ENCODE measurements at places on chromosomes 3 and 15. TPM values are rescaled to one million over a fixed set of nuclear protein-coding genes. Genes with fewer than 3 reads are reported as not detected.

KCNAB1 gene
- total RNA-seq, result 4.9 TPM

- no peak for DNase-seq
Measured at GRCh38 chr3:122660297-122660974, 20.2 kb upstream of the PARP14 start.

HAUS2 gene
- total RNA-seq, result 33.5 TPM

DNA sequence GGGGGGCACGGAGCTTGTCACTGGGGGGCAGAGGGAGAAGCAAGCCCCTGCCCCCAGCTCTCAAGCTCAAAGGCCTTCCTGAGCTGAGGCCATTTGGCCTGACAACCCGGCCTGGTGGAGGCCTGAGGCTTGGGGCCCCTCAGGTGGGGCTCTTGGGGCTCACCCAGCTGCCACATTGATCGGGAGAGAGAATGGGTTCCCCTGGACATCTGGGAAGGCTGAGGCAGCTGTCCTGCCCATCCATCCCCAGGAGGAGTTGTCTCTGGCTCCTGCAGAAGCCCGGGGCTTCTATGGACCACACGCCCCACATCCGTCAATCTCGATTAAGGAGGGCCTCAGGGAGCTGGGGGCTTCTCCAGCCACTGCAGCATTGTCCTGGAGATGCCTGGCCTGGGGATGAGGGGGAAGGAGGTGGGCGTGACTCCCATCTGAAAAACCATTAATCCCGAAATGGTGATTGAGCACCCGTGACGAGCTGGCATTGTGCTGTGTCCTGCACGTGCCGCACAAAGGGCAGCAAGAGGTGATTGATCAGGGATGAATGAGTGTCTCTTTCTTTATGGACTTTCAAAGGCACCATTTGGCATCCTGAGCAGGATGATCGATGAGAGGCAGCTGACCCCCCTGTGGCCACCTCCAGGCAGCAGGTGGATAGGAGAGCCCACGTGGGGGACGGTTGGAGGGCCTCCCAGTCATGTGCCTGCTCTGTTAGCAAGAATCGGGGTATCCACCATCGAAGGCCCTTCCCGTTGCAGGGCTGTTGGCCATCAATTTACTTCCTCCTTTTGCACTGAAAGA is 17.2 kb upstream of the CRABP1 start:
- DNase-seq, result no peak

- DNase-seq, result no peak
Measured at GRCh38 chr3:60304112-60304511, 947.1 kb downstream of the FHIT start.

DNA sequence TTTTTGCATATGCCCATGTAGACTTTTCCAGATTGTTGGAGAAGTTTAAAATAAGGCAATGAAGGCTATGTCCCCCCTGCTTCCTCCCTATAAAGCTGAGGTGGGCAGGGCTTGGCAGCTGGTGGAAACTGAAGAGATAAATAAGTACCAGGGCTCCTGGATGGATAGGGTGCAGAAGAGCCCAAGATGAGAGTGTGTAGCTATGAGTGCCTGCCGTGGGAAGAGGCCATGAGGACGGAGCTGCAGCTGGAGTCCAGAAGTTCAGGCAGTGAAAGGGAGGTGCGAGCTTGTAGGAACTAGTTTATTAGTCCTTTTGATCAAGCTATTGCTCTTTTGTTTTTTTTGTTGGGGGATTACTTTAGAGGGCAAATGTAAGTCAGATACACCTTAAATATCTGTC is 52.4 kb downstream of the PHLDB2 start:
- no peak for DNase-seq

GRCh38 chr3:44104668-44105321 is 136.9 kb upstream of the TOPAZ1 start:
- DNase-seq, result no peak

GRCh38 chr3:57983734-57984518 is 24.3 kb upstream of the FLNB start:
- DNase-seq, result no peak

KLF15 gene
- total RNA-seq, result 1.6 TPM

CD47 gene
- total RNA-seq, result 155 TPM

DNA sequence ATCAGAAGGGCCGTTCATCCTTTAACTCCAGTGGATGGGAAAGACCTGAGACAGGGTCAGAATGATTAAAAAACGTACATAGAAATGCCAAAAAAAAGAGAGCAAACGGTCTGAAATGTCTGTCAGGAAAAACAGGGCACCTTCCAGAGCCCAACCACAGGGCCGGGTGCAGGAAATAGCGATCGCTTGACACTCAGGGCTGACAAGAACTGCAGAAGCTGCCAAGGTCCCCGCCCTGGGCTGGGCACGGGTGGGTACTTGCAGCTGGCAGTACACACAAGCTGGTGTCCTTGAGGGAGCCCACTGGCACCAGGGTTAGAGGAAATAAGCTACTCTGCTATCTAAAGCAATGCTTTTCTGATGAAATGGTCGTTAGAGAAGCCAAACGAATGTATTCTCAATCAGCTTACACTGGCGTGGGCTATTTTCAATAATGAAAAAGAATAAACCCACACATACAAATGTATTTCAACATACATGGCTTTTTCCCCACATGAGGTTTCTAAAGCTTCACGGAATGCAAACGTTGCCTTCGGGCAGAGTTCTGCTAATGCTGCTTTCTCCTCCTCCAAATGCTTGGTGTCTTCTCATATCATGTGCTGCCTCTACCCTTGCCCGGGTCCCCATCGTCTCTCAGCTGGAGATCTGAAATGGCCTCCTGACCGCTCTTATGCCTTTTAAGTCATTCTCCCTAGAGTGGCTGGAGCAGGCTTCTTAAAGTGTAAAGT is 15.6 kb downstream of the FRMD4B start:
- no peak for DNase-seq

DNA sequence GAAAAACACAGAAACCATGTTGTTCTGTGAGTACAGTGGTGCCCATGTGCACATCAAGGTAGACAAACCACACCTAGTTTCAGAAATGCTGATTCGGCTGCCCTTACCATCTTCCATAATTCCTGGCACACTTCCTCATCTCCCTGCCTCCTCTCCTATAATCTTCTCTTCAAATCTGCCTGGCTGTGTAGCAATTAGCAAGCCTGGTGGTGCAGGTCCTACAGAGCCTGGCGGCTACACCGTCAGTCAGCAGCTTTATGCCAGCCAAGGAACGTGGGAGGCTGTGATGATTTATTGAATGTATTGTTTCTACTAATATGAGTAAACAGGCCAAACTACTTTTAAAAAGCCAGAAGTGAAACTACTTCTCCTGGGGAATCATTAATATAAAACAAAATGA is 106.8 kb downstream of the SEMA6D start:
- no peak for DNase-seq

DNA sequence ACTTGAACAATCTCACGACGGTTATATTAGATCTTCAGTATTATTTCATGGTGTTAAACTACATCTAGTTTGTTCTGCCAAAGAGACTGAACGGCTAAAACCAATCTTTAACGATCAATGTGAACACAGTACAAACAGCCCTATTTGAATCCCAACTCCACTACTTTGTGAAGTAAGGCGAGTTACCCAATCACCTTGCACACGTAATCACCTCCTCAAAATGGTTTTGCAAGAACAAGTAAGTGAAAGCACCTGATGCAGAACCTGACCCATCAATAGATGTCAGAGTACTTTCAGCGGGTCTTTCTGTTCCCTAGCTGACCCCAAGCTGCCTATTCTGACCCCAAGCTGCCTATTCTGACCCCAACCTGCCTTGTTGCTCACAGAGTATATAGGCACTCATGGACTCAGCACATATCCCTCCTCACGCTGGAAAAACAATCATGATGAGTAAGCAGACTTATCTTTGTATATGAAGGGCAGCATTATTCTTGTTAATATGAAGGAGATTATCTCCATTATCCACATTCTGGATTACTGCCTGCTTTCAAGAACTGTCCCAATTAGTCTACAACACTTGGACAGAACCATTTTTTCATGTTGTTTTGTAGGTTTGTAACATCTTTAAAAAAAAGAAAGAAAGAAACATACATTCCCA is 3.7 kb downstream of the KPNA1 start:
- DNase-seq, result no peak

DNA sequence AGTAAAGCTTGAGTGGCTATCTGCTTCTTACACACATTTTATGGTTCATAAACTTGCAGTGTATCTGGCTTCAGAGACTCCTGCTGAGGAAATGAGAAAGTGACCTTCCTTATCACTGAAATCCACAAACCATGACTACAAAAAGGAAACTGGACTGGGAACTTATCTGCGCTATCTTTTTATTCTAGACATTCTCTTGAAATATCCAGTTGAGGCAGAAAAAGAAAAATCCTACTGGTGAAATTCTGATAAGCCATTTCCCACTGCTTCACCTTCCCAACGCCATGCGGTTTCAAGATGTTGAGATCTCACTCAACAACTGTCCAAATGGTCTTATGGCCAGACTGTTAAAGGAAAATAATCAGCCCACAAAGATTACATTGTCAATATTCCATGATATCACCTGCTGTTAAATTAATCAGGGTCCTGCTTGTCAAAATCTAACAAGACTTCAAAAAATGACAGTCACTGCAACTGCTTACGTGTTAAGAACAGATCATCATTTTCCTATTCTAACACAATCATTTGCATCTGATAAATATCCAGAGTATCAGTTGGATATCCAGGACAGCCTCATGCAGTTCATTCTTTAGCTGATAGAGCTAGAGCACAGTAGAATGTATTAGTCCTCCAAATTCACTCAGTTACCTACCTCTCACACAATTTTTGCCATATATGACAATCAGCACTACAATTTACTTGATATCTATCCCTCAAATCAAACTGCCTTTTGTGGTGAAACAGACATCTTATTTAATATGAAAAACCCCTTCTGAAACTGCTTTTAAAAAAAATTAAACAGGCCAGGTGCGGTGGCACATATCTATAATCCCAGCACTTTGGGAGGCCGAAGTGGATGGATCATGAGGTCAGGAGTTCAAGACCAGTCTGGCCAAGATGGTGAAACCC is 538.1 kb downstream of the MAGI1 start:
- no peak for DNase-seq

DNA sequence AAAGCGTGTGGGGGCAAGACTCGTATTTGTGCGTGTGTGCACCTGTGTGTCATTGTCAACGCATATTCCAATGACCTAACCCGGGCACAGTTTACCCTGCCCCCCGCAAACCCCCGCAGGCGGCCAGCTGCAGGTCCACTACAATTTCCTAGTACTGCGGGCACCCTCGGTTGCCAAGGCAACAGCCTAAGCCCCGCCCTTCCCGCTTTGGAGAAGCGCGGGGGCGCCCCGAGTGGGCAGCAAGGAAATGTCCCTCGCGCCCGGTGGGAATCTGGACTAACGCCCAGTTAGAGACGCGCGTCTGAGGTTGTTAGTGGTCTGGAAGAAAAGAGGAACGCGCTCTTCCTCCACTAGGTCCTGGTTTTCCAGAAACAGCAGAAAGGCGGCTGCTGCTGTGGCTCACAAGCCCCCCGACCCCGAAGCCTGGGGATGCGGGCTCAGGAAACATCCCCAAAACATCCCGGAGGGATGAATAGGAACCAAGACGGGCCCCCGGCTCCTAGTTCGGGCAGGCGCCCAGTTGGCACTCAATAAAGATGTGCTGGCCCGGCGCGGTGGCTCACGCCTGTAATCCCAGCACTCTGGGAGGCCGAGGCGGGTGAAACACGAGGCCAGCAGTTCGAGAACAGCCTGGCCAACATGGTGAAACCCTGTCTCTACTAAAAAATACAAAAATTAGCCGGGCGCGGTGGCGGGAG is 1.1 kb downstream of the ABHD14A start:
- DNase-seq, result no peak

DNA sequence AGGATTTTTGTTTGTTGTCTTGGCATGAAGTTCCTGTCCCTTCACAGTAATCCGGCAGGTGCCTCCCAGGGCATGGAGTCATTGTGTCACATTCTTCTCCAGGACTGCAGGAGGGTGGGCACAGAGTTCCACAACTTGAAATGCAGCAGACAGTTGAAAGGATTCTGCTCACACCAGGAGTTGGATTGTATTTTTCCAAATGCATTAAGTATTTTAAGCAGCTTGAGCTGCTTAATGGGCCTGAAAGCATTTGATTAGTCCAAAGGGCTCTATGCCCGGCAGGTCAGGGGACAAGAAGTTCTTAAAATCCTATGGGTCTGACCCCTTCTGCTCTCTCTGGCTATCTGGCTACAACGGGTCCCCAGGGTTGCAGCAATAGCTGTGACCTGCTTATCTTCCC is 92.9 kb downstream of the APBA2 start:
- no peak for DNase-seq

DNA sequence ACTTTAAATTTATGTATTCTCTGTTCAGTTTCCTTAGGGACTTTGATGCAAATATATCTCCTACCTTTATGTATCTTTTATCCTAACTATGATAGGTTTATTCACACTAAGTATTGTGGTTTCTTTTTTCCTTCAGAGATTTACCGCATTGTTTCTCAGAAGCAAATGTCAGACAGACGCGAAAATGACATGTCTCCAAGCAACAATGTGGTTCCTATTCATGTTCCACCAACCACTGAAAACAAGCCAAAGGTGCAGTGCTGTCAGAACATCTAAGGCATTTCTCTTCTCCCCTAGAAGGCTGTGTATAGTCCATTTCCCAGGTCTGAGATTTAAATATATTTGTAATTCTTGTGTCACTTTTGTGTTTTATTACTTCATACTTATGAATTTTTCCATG is 18.3 kb downstream of the RAB11A start:
- no peak for DNase-seq

PCOLCE2 gene
- 58.4 TPM for total RNA-seq

ANKUB1 gene
- not detected for total RNA-seq

GRCh38 chr3:55294557-55294956 is 192.5 kb downstream of the WNT5A start:
- DNase-seq, result no peak

- DNase-seq, result no peak
Measured at GRCh38 chr15:91861223-91861622, 7.7 kb downstream of the SLCO3A1 start.

GRCh38 chr3:48636149-48636655 is 941 bp upstream of the SLC26A6 start:
- no peak for DNase-seq

GRCh38 chr3:114011059-114011797 is 45.1 kb downstream of the CCDC191 start:
- no peak for DNase-seq

- no peak for DNase-seq
Measured at GRCh38 chr3:169822540-169822939, 9.8 kb upstream of the LRRC34 start.

SNX33 gene
- total RNA-seq, result 11.1 TPM

DNA sequence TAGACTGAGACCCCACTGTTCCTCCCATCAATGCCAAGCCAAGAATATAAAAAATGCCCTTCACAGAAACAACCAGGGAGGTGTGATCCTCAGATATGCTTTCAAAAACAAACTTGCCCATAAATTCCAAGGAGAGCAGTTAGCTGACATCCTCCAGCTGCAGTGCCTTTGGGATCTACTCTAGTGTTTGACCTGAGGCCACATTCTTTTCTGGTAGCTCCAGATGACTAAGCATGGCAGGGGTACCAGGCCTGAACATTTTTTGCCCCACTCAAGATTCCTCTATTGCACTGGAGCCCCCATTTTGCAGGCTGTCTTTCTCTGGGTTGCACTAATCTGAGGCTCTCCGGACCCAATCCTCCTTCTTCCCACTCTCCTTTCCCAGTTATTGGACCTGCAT is 27.9 kb upstream of the ACP3 start:
- no peak for DNase-seq

TRIM42 gene
- total RNA-seq, result not detected

GRCh38 chr3:159045279-159045885 is 243.5 kb downstream of the MFSD1 start:
- DNase-seq, result no peak

GRCh38 chr3:14169871-14170270 is 8.5 kb downstream of the XPC start:
- DNase-seq, result no peak
